Central memory CD8-positive, alpha-beta T cell (primary cell): ENCODE measurements at places on chromosomes 13 and 19.

GRCh38 chr13:96172066-96172465 lies 82.2 kb downstream of the HS6ST3 start:
- no peak for DNase-seq

- DNase-seq, result no peak
Measured at GRCh38 chr13:48633700-48634099, 20.0 kb upstream of the CYSLTR2 start.

GRCh38 chr19:28585796-28586195 lies 627.2 kb downstream of the UQCRFS1 start:
- DNase-seq, result no peak

DNA sequence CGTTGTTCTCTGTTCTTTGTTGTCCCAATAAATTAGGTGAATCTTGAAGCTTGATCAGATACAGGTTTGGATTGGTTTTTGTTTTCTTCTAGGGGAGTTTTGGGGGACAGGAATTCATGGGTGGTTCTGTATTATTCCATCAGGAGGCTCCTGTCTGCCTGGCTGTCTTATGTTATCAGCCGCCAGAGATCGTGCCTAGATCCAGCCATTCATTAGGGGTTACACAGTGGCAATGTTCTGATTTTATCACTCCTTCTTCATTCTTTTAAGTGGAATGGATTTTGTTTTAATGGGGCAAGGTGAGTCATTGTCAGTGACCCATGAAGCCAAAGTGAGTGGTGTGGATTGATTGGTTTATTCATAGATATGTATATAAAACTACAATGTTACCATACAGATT lies 71.9 kb downstream of the CHST8 start:
- DNase-seq, result no peak

- no peak for DNase-seq
Measured at GRCh38 chr13:102198418-102199311, 203.2 kb downstream of the FGF14 start.

DNA sequence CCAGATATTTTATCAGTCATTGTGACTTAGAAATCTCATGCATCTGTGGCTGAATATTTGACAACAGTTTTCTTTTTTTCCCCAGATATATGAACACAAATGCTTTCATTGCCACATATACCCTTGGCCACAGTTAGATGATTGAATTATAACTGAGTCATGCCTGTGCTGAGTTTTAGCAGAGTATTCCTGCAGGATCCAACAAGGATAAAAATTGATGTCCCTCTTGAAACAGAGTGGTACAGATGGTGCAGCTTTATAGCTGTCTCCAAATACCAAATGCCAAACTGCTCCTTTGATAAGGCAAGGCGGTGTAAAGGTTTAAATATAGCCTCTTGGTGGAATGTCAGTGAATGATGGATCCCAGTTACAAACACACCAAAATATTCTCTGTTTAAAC lies 428.5 kb downstream of the GPC6 start:
- no peak for DNase-seq

DNA sequence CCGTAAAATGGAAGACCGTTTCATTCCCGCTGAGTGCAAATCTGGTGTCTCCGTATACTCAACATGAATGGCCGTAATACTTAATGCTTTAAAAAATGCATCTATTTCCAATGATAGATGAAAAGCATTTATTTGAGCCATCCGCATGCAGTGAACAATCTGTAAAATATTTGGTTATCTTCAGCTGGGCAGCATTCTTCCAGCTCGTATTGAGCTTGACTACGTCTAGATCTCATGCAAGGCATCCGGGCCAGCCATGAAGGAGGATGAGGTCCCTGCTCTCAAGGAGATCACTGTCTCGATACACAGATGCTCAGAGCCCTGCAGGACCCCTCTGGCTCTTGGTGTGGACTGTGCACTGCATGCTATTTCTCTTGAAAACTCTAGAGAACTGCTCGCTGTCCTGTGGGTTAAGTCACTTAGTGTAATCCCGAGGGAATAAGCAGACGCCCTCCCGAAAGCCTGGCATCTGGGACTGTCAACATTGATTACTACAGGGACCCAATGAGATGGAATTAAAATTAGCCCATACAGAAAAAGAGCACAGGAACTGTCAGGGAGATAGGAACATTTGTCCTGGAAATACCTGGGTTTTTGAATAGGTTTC lies 112.4 kb upstream of the RNF113B start:
- DNase-seq, result no peak

GRCh38 chr19:18045307-18046050 lies 37.5 kb downstream of the ARRDC2 start:
- DNase-seq, result no peak

- DNase-seq, result no peak
Measured at GRCh38 chr13:41312176-41312500, 1.1 kb downstream of the NAA16 start.

DNA sequence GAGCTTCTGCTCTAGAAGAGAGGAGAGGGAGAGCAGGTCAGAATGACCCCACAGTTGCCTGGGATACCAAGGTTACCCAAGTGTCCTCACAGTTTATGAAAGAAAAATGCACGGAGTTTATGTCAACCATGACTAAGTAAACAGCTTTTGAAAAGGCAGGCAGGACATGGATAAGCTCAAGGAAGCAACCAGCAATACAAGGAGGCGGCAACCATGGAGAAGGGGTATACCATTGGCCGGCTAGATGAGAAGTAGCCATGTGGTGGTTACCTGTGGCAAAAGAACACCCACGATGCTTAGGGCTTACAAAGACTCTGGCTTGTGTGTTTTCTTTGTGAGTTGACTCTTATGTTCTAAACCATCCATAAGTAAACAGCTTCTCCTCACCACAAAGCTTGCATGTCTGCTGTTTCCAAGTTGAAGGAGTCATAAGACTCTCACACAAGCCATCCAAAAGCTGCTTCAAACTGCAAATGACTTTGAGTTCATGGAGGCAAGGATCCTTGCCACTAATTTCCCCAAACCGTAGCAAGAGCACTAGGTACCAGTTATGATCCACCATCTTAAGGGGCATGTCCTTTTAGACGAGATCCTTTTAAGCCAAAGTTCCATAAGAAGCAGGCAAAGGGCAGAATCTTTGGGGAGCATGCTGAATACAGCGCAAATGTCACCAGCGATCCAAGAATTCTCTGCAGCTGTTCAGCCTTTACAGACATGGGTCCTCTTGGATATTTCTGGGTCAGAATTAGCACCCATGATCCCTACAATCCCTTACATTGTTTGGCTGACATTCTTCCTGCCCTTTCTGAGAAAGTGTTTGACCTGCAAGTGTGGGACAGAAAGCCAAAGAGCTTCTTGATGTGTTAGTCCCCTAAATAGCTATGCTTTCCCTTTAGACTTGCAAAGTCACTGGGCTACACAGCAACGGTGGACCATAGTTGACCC lies 74.8 kb upstream of the IPO5 start:
- DNase-seq, result no peak

DNA sequence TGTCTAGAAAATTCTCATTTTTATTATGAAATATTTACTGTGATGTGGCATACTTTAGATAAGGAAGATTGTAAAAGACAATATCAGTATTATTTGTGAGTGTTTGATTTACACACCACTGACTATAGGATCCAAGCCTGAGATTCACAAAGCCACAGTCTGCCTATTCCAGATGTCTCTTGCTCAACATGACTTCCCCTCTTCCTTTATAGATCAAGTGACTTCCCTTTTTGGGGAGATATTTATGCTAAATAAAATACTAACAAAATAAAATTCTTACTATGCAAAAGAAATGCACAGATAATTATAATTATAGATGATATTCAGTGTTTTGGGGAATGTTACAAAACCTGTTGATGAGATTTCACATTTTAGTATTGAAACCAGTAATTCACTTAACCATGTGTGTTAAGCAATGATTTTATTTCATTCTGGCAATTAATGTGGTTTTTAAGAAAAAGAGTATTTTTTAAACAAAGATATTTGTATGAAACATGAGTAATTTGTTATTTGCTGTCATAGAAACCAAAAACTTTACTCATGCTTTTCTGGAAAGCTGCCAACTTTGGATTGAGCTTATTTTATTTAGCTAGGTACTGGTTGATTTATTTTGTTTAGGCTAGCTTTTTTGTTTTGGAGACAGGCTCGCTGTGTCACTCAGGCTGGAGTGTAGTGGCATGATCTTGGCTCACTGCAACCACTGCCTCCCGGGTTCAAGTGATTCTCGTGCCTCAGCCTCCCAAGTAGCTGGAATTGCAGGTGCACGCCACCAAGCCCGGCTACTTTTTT lies 13.7 kb upstream of the GPR183 start:
- no peak for DNase-seq

GRCh38 chr13:42707586-42707985 lies 73.8 kb upstream of the FAM216B start:
- DNase-seq, result no peak

- DNase-seq, result peak; percentile 14
Measured at GRCh38 chr13:51645154-51645650, 60.9 kb downstream of the WDFY2 start.

DNA sequence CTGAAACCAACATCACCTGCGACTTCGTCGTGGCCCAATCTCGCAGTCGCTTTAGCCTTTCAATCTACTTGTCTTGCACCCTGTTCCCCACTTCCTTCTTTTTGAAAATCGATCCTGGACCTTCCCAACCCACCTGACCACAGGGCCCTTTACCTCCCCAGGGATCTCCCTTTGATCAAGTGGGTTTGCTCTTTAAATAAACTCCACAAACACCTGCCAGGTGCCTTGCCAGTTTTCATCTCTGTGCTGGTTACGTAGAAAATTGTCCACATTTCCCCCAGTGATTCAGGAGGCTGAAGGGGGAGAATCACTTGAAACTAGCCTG lies 14.5 kb upstream of the RAB20 start:
- DNase-seq, result no peak

DNA sequence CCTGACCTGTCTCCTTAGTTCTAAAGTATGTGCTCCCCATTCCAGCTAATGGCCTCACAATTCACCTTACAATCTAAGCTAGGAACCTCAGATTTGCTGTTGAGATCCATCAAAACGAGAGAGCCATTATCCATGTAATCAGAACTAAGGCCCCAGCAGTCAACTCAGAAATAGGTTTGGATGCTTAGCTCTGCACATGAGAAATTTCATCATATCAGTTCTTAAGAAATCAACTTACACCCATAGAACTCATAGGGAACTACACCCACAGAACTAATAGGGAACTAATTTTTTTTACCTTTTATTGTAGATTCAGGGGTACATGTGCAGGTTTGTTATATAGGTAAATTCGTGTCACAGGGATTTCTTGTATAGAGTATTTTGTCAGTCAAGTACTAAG lies 28.7 kb downstream of the CYSLTR2 start:
- DNase-seq, result no peak

GRCh38 chr19:57099199-57099661 lies 20.6 kb upstream of the USP29 start:
- DNase-seq, result peak; percentile 24

DNA sequence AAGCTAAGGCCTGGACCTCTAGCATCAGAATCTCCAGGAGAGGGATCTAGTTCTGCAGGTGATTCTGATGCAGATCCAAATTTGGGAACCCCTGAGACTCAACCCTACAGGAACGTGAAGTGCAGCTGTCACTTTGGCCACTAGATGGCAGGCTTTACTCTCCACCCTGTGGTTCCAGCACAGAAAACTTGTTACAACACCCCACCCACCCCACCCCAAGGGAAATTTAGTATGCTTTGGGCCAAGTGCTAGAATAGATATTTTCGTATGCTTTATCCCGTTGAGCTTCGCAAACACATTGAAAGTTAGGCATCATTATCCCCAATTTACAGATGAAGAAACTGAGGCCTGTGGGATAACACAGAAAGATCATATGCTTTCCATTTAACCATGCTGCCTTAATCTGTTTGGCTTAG lies 232.0 kb downstream of the B3GLCT start:
- peak; percentile 23 for DNase-seq

DNA sequence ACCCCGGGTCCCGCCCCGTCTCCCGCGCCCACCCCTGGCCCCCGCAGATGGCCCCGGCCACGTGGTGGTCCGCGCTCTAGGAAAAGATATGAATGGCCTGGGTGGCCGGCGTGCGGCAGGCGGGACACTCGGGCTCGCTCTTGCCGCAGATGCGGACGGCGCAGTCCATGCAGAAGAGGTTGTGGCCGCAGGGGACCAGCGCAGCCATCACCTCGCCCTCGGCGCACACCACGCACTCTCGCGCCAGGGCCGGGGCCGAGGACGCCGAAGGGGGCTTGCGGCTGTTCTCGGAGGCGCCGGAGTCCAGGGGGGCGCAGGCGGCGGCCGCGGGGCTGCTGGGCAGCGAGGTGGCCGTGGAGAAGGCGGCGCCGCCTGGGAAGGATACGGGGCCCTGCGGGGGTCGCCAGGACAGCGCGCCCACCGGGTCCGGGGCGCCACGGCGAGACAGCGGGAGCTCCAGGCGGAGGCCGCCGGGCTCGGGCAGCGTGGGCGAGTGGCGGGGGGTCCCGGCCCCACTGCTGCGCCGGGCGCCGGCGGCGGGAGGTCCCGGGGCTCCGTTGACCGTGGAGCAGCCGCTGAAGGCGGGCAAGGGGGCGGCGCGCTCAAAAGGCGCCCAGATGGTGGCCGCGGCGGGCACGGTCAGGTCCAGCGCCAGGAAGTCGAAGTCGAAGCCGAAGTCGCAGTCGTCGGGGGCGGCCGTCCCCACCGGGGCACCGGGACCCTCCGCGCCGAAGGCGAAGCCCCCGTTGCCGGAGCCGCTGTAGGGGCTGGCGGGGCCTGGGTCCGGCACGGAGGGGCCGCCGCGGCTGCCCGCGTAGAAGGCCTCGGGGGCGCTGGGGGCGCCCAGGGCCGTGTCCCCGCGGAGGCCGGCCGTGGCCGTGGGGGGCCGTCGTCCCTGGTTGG lies 12.4 kb downstream of the MEX3D start:
- no peak for DNase-seq

DNA sequence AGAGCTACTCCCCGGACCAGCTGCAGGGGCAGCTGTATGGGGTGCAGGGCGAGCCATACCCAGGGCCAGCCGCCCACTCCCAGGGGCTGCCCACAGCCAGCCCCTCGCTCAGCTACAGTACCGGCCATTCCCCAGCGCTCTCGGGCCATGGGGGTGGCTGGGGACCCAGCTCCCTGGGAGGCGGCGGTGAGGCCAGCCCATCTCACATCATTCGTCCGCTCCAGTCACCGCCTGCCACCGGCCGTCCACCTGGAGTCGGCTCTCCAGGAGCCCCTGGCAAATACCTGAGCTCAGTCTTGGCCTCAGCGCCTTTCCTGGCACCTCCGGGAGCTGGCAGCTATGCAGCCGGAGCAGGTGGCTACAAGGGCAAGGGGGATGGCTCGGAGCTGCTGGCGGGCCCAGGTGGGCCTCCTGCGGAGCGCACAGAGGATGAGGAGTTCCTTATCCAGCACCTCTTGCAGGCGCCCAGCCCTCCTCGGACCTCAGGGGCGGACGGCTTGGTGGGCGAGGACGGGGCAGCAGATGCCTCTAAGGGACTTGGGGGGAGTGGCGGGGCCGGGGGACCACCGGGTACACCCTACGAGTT lies 4.9 kb downstream of the PRR12 start:
- no peak for DNase-seq
